ENCODE measurements at places on chromosomes 6 and 20.
A peak's percentile ranks its signal among the peaks of the same experiment; 100 is the strongest.

- DNase-seq: no peak
Observed at GRCh38 chr20:44910690-44911262, 916 bp downstream of the PABPC1L start.

GRCh38 chr20:14865169-14865568, 527.8 kb upstream of the FLRT3 start:
- DNase-seq: no peak

- no peak for DNase-seq
Observed at GRCh38 chr6:3838992-3839867, 9.9 kb upstream of the FAM50B start.

GRCh38 chr6:85670573-85670972, 27.9 kb upstream of the SYNCRIP start:
- DNase-seq: no peak

GRCh38 chr6:42774201-42774600, 7.7 kb upstream of the BICRAL start:
- DNase-seq: peak; percentile 19

DNA sequence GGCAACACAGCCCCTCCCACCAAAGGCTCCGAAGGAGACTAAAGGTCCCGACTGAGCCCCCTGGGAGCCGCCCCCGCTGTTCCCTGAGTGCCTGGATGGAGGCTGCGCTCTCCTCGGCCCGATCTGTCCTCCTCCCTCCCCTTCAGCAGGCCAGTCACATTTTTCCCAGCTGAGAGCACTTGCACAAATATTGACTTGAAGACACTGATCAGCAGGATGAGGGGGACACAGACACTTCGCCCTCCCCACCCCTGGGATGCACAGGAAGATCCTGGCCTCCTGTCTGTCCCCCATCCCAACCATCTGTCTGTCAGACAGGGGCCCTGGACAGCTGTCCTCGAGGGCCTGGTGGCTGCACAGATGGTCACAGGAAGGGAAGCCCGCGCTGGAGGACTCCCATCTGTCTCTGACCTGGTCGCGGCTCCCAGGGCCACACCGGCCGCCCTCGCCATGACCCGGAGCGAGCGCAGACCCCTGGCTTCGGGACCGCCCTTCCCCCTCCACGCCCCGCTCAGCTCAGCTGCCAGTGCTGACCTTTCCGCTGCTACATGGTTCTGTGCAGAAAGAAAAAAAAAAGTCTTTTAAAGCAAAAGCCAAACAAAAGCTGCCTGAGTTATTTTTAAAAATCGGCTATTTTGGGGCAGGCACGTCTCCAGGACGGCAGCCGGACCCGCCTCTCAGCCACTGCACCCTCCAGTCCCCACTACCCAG, 11.1 kb downstream of the LAMA5 start:
- no peak for DNase-seq

DNA sequence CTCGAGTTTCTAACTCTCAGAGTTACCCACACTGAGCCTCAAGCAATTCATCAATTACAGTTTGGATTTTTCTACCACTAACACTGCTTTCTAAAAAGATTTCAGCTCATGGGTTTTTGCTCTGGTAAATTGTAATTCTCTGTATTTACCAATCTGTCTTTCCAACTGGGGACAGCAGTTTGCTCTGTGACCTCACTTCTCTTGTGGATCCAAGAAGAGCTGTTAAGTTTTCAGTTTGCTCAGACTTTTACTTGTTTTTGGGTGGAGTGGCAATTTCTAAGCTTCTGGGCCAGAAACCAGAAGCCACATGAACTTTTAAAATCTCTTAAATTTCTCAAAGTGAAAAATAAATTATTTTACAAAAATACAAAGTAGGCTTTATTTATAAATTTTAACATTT, 74.2 kb downstream of the ROS1 start:
- DNase-seq: no peak

GRCh38 chr6:144008120-144008811, at the start of gene PLAGL1:
PLAGL1 (minus strand) TSS chr6:144008259; CDS start chr6:143948136, 60,123 bp downstream.
- peak; percentile 4 for DNase-seq

- DNase-seq: no peak
Observed at GRCh38 chr6:55820696-55821095, 54.7 kb downstream of the BMP5 start.

- DNase-seq: no peak
Observed at GRCh38 chr20:41141153-41141815, 3.9 kb downstream of the PLCG1 start.

- no peak for DNase-seq
Observed at GRCh38 chr20:46423882-46424482, 17.6 kb upstream of the ELMO2 start.

DNA sequence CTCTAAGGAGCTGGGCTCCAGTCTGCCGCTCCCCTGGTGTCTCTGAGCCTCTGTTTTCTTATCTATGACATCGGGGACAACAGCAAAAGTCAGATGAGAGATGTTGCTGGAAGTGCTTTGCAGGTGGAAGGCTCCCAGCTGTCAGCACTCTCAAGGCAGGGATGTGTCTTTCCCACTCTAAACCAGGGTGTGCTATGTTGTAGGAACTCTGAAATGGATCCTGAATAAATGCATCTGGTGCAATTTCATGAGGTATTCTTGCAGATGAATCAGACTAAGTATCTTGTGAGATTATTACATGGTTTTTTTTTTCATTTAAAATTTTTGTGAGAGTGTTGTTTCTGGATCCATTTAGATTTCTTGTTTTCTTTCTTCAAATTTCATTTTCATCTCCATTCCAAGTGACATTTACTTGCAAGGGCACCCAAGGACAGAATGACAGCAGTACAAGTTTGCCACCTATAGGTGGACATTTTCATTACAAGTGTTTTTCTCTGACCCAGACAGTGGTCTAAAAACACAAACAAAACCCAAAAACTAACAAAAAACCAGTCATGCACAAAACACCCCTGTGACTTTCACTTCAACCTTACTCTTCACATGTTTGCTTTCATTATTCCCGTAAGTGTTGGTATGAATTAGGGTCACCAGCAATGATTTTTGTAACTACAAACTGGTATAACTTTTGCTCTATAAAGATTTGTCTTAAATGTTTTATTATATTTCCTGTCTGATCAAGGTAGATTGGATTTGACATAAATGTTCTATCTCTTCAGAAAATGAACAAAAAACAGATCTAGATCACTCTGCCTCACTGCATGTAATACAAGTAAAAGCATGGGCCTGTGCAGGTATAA, 14.7 kb upstream of the SIM1 start:
- DNase-seq: no peak

DNA sequence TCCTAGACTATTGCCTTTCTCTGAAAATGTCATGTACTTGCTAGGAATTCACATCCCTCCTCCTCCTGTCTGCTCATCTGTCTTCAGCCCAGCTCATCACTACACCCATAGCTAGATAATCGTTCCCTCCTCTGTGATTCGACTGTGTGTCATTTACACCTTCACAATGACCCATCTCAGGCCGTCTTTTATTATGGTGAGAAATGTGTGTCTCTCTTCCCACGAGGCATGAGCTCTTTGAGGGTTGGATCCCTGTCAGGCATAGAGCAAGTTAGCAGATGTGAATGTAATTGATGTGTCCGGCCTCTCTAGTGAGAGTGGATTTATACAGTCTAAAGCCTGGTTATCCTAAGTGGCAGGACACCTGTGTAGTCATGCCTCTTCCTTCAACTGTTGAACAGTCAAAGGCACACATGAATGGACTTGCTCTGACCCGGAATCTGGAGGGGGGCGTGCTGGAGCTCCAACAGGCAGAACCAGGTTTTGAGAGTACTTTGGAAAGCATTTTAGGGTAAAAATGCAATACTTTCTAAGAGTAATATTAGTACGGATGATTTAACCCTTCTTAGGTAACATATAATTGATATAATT, 182.1 kb downstream of the UTRN start:
- no peak for DNase-seq

DNA sequence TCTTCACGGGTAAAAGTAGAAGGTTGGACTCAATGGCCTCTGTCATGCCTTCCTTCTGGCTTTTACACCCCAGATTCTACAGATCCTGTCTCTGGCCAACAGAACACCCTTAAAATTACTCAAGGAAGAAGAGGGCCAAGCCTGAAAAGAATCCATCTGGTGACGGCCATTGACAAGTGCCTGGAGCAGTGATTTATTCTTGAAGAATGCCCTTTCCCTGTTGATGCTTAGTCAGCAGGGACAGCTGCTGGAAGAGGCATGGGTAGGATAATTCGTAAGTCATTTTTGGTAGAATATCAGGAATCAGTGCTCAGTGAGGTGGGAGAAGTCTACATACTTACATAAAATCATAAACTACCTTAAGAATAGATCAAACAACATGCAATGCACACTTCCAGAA, 397.9 kb downstream of the SAMD5 start:
- DNase-seq: no peak

DNA sequence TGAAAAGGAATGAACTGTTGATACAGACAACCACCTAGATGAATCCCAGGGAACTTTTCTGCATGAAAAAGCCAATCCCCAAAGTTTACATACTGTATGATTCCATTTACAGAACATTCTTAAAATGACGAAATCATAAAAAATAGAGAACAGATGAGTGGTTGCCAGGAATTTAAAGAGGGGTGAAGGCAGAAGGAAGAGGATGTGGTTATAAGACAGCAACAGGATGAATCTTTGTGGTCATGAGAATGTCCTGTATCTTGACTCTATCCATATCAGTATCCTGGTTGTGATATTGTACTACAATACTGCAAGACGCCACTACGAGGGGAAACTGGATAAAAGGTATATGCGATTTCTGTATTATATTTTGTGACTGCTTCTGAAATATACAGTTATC, 70.1 kb upstream of the EMILIN3 start:
- DNase-seq: no peak

DNA sequence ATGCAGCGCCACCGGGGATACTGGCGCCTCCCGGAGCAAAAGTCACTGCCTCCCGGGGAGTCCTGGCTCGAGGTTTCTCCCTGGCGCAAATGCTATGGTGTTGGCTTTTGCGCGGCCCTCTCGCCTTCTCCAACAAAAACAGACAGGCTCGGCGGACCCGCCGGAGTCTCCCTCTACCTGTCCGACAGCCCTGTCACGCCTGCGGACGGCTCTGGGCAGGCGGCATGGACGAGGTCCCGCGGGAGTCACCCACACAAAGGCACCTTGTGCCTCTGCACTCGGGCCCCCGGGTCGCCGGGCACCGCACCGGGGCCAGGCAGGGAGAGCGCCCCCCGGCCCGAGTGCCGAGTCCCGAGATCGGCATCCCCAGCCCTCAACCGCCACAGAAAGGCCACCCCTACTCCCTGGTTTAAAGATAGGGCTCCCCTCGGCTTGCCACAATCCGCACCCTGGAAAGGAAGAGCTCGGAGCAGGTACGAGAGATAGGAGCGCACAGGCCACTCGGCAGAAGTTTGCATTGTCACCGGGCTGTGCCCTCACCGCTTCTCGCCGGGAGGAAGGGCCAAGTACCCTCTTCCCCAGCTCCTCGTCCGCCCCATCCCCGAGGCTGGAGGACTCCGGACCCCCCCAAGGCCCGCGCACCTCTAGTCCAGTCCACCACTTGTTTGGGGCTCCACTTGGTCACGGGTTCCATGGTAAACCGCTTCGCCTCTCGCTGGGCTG, 903 bp downstream of the CNKSR3 start:
- DNase-seq: no peak

DNA sequence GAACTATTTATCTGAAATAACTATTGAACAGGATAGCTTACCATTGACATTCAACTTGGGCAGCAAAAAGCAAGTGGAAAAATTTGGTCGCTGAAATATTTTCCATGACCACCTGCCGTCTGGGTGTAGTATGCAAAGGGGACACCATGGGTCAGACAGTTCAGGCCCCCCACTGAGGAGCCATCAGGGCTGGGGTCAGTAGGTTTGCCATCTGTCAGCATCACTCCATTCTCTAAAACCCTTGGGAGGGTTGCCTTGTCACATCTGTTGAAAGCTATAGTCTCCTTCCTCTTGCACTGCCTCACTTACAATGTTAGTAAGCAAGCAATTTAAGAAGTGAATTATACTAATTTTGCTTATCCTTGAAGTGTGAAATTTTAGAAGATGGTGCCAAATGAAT, 44.9 kb downstream of the NRN1 start:
- DNase-seq: no peak

GRCh38 chr6:15369838-15370237, 124.0 kb downstream of the JARID2 start:
- DNase-seq: no peak

GRCh38 chr20:61937963-61938838, 127.5 kb downstream of the TAF4 start:
- DNase-seq: no peak

- no peak for DNase-seq
Observed at GRCh38 chr20:57061051-57061900, 205.2 kb downstream of the BMP7 start.

DNA sequence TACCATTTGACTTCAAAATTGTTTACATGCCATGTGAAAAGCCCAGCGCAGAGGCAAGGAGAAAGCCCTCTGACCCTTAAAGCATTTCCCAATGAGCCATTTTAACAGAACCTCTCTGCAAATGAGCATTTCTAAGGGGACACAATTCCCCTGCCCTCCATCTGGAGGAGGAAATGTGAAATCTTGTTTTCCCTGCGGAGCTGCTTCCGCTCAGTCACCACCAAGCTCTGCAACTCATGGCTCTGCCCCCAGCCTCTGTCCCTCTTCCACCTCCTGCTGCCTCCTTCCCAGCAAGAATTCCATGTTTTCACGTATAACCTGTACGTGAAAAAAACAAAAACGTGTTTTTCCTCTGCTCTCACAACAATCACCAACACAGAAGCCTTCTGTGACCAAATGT, 12.3 kb downstream of the RIN2 start:
- no peak for DNase-seq

DNA sequence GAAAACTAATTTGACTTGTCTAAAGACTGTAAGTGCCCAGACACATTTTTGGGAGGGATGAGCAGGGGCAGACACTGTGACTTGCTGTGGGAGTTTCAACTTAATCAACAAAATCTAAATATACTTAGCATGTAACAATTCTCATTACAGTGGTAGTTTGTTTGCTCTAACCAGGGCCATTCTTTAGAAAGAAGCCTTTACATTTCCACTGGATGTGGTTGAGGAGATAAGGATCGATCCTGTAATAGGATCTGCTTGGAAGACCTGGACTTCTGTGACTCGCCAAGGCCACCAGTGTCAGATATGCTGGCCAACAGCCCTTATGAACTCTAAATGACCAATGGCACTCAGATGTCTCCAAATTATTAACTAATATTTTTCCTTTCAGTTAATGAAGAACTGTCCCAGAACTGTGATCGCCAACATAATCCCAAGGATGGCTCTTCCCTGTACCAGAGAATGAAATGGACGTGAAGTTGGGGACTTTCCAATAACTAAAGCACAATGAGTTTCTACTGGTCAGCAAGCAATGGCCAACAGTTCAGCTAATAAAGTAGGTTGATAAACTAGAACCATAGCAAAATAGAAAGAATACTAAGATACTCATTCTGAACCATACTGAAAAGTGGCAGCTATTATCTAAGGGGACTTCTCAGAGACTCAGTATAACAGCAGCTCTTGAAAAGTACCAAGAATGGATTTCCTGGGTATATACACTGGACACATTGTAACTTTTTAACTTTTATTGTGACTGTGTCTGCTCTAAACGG, 7.5 kb downstream of the SMLR1 start:
- DNase-seq: no peak
